ENCODE measurements at places on chromosomes 5 and 9.

DNA sequence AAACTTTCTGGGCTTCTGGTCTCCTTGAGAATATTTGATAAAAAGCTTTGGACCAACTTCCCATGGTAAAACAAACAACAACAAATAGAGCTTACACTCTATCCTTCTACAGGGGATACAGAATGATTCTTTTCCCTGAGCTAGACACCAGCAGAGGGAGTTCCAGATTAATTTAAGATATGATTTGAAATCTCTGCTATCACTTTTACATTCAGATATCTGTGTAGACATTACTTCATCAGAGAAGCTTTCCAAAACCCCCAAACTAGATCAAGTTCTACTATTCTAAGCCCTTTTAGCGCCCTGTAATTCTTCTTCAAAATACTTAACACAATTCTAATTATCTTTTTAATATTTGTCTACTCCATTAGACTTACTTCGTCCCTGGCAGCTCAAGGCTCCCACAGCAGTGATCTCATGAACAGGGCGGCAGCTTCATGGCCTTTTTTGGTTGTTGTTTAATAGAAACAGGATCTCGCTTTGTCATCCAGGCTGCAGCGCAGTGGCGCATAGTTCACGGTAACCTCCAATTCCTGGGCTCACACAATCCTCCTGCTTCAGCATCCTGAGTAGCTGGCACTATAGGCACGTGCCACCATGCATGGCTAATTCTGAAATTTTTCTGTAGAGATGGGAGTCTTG is 955 bp upstream of the GALNT12 start:
- DNase-seq, result no peak

DNA sequence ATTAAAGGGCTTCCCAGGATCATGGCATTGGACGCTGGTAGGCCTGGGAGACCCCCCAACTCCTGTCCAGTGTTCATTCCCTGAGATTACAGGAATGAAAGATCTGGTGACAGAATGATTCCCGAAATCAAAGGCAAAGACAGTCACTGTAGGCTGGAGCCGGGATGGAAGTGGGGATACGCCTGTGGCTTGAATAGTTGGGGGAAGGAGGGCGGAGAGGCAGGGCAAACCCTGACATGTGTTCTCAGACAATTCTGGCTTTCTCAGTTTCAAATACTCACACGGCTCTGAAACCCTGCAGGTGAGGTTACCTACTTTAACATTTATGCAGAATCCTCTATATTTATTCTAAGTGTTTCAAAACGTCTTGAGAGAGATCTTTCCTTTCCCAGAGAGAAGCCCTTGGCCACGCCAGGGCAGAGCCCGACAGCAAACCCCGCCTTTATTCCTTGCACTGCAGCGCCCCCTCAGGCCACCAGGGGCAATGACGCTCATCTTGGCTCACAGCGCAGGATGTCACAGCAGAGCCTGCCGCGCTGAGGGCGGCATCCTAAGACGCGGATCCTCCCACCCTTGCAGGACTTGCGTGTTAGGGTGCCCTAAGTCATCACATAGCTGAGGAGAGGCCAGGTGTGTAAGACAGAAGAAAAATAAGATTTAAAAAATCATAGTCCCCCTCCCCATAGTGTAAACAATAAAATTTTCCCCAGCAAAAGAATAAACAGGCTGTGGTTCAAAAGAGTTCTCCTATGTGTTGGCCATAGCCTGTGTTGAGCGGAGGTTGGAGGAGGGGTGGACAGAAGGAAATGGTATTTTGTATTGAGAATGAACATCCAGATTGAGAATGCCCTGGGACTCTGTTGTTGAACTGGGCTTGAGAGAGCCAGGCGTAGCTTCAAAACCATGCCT is 284.5 kb downstream of the NTRK2 start:
- DNase-seq, result peak; percentile 89

DNA sequence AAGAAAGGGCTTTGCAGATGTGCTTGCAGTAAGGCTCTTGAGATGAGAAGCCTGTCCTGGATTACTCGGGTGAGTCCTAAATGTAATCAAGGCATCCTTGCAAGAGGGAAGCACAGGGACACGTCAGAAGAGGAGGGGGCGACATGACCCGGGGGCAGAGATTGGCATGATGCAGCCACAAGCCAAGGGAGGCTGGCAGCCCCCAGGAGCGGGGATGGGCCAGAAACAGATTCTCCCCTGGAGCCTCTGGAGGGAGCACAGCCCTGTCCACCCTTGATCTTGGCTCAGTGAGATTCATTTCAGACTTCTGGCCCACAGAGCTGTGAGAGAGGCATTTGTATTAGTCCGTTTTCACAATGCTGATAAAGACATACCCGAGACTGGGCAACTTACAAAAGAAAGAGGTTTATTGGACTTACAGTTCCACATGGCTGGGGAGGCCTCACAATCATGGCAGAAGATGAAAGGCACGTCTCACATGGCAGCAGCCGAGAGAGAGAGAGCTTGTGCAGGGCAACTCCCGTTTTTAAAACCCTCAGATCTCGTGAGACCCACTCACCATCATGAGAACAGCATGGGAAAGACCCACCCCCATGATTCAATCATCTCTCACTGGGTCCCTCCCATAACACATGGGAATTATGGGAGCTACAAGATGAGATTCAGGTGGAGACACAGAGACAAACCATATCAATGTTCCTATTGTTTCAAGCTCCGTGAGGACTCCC is 76.1 kb downstream of the ADAMTS2 start:
- DNase-seq, result no peak

DNA sequence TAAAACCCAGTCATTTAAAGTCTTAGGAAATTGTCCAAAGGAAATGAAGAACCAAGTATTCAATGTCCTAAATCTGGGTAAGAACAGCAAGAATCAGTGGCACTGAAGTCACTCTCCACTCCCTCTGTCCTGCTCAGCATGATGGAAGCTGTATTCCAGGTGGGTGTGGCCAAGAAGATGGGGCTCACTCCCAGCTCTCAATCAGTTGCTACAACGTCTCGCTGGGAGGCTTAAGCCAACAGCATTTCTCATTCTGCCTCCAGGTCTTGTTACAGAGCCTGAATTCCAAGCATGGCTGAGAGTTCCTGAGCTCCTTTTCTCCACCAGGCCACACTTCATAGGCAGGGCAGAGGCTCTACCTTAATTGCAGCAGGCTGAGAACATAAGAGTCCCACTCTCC is 41.2 kb upstream of the TRIO start:
- DNase-seq, result no peak

DNA sequence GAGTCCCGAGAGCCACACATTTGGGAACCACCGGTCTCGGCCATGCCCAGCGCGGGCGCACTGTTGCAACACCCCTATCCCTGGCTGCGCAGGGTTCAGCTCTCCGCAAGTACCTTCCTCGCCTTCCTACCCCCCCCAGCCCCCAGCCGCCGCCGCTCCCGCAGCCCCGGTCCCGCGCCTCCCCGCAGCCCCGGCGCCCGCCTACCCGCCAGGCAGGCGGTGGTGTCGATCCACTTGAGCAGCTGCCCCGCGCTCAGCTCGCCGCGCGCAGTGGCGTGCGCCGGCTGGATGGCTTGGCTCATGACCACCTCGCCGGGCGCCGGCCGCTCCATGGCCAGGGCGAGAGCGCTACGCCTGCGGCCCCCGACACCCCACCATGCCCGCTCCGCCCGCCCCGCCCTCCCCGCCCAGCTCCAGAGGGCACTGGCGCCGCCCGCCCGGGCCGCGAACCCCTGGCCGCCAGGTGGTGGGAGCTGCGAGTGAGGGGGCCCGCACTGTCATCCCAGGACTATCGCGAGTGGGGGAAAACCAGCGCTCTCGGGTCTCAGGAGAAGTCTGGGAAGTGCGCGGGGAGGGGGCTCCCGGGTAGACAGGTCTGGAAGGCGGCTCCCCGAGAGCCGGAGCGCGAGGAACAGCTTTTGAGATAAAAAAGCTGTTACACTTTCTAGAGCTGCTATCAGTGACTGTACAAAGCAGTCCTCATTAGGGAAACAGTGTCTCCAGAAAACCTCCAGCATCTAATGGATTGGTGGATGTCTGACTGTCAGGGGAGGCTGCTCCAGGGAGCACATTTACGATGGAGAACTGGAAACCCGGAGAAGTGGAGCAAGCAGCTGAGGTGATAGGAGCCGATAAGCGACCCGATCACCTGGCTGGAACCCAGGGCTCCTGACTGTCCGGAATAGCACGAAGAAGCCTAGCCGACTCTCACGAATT is at the start of gene ACOT12:
Gene ACOT12, minus strand, starts transcription at position 352 of the 936 bp plus-strand sequence. Its CDS starts 20 bp downstream, at position 332.
- DNase-seq, result peak; percentile 35
